ENCODE measurements at places on chromosomes 6 and 20.
A peak's percentile ranks its signal among the peaks of the same experiment; 100 is the strongest.

GRCh38 chr6:159691133-159691962, 1.7 kb downstream of the SOD2 start:
- peak; percentile 46 for DNase-seq

GRCh38 chr20:57922706-57923105, 212.9 kb upstream of the PMEPA1 start:
- DNase-seq, result no peak

DNA sequence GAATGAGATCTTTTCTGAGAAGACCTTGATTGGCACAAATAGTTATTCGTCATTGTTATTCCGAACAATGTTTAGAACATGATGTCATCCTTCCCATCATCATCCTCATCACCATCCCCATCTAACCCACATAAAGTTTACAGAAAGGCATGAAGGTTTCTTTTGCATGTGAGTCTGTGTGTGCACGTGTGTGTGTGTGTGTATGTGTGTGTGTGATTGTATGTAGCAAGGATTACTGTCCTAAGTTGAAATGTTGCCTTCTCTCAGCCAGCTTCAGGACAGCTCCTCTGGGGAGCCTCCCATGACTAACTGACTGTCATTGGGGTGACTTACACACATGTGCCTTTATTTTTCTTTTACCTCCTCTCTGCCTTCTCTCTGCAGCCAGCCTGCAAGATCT, 113.5 kb downstream of the SLC22A3 start:
- no peak for DNase-seq

- no peak for DNase-seq
Observed at GRCh38 chr6:34731393-34732060, 25.8 kb upstream of the SNRPC start.

GRCh38 chr20:34084227-34084923, 27.7 kb downstream of the EIF2S2 start:
- peak; percentile 45 for DNase-seq

GRCh38 chr20:40814631-40814960, 125.6 kb upstream of the MAFB start:
- no peak for DNase-seq

- no peak for DNase-seq
Observed at GRCh38 chr6:137777687-137778075, 89.4 kb upstream of the TNFAIP3 start.

DNA sequence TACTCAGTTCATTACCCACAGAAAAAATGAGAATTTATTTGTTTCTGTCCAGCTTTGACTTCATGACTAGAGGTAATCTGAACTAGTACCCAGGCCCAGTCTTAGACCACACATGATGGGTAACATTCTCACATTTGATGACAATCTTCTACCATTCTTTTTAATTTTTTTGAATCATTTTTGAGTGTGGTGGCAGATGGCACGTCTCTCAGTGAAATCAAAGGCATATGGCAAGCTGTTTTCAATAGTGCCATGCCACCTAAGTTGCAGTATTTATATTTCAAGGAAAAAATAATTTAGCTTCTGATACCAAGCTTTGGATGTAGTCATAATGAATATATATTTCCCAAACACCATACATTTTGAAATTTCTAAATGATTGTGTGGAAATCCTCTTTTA, 88.8 kb upstream of the HS3ST5 start:
- DNase-seq, result no peak

DNA sequence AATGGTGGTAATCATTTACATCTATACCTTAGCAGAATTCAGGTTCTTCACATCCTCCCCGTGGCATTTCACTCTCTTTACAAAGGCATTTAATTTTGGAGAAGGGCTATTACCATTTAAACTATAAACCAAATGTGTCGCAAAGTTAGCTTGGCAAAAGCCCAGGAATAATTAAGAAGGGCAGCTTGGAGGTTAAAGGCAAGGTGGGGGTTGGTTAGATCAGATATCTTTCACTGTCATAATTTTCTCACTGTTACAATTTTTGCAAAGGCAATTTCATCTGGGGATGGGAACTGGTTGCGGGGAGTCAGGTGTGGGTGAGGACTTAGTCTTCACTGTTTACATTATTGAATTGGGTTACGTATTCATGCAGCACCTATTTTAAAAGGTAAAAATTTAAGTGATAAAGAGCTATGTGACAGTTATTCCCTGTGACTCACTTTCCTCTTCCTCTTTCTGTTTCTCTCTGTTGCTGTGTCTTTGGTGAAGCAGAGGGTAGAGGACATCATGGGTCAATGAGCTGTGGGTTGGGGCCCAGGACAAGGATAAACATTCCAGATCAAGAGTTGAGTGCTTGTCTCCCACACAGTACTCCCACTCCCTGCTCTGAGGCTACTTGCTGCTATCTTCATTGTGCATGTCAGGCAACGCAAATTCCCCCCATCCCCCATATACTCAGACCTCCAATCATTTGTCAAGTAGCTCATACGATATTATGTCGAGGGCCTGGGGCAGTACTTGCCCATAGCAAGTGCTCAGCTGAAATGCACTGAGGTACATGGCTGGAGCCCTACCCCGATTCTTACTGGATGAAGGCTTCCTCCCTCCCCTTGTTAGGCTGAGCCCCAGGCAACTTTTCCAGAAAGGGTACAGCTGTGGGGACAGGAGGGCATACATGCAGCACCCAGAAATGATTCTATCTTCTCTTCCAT, 223.1 kb upstream of the MYLIP start:
- no peak for DNase-seq

GRCh38 chr20:63007646-63008488, 1.1 kb upstream of the BHLHE23 start:
- DNase-seq, result no peak

GRCh38 chr20:50670126-50670862, 21.0 kb downstream of the RIPOR3 start:
- no peak for DNase-seq

DNA sequence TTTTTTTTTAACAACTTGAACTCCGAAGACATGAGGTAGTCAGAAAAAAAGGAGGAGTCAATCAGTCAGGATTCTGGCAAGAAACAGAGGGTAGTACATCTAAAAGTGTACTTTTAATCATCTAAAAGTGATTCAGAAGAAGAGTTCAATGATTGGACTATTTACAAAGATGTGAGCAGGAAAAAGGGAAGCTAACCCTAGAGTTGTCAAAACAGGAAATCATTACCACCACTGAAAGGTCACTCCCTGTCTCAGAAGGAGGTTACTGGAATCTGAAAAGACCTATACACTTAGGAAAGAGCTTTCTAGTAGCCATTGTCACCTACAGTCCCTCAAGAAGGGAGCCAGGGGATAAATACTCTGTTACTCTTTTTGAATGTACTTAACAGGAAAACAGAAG, 16.7 kb upstream of the LMBRD1 start:
- DNase-seq, result no peak

DNA sequence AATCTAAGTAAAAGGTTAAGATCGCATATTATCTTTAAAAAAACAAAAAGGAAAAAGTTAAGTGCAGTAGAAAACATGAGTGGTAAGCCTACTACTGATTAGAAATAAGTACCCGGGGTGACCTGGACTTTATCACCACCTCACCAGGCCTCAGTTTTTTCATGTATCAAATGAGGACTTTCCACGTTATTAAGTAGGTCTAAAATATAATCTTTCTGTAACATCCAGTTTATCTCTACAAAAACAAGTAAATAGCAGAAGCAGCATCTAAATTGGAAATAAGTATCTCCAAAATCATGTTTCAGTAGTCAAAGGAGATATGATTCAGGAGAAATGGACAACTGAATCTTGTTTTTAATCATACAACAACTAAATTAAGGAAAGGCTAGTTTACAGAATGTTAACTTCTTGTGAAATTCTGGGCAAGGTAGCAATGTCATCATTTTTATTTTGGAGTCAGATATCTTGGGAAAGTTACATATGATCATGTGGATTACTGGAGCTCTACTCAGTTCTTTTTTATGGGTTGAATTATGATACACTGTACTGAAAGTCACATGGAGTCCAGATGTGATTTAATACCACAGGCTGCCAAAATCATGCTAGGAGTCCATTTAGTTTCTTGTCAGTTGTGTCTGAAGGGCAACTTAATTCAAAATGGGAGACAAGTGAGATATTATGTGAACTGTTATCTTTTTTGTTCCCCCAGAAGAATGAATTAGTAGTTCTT, 114.7 kb upstream of the PRL start:
- DNase-seq, result peak; percentile 12

Data from SK-N-DZ (cell line).